Hematopoietic multipotent progenitor cell treated with erythropoietin and hydrocortisone succinate and interleukin-3 and kit ligand, for 8 days (in vitro differentiated cells): ENCODE measurements at places on chromosomes 16 and 17.

- DNase-seq = no peak
Measured at GRCh38 chr17:66671156-66671555, 163.8 kb upstream of the CACNG5 start.

GRCh38 chr16:68309799-68310198, 947 bp downstream of the SLC7A6OS start:
- peak; percentile 37 for DNase-seq

DNA sequence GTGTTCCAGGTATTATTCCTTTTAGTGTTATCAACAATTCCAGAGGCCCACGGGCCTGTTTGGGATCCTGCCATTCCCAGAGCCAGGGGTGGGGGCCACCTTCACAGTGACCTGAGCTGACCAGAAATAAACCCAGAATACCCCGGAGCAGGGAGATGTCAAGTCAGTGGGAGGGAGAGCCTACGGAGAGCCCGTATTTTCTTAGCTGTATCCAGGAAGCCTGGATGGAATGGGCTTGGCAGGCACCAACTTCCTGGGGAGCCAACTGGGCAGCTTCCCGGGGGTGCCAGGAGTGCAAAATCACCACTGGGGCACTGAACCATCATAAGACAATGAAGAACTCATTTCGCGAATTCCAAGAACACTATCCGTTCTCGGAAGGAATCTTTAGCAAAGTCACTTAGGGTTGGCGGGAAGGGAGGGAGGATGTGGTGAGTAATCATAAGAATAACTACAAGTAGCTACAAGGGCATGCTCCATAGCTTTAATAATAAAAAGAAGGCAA, 13.2 kb upstream of the MRTFB start:
- DNase-seq = no peak

- DNase-seq = peak; percentile 78
Measured at GRCh38 chr17:7922845-7923628, 6.6 kb downstream of the KCNAB3 start.

DNA sequence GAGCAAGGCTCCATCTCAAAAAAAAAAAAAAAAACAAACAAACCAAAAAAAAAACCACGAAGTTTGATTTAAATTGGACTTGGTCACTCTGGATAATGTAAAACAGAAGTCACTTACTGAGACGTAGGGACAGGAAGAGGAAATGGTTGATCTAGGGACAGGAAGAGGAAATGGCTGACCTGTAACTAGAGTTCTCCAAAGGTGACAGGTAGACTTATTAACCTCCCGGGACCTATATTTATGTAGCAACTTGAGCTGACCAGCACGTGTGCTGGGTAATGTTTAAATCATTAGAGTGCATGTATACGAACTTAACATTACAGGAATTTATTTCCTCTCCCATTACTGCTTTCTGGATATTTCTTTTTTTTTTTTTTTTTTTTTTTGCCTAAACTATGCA, 81.5 kb upstream of the DHX40 start:
- no peak for DNase-seq

- no peak for DNase-seq
Measured at GRCh38 chr17:38748149-38748891, at the start of gene PCGF2. Gene PCGF2, minus strand, starts transcription at chr17:38748336. Its CDS starts 7,934 bp downstream, at chr17:38740402.

GRCh38 chr17:64007838-64008282, 9.7 kb downstream of the PRR29 start:
- DNase-seq = no peak

- DNase-seq = peak; percentile 51
Measured at GRCh38 chr17:27457731-27458523, 1.7 kb downstream of the KSR1 start.

DNA sequence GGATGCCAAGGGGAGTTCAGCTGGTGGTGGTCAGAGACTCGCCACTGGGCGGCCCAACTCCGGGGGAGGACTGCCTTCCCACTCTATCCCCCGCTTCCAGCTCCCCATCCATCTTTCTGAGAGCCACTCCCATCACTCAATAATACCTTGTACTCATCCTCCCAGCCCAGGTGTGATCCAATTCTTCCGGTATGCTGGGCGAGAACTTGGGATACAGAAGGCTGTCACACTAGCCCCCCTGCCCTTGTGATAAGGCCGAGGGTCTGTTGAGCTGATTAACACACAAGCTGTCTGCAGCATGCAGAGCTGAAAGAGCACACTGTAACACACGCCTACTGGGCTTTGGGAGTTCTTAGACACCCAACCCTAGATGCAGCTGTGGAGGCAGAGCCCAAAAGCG, 460.4 kb upstream of the EEF2KMT start:
- no peak for DNase-seq

GRCh38 chr16:55056585-55057401, 126.1 kb downstream of the IRX5 start:
- no peak for DNase-seq
